ENCODE measurements at places on chromosomes 6 and 20.
A peak's percentile ranks its signal among the peaks of the same experiment; 100 is the strongest.

DNA sequence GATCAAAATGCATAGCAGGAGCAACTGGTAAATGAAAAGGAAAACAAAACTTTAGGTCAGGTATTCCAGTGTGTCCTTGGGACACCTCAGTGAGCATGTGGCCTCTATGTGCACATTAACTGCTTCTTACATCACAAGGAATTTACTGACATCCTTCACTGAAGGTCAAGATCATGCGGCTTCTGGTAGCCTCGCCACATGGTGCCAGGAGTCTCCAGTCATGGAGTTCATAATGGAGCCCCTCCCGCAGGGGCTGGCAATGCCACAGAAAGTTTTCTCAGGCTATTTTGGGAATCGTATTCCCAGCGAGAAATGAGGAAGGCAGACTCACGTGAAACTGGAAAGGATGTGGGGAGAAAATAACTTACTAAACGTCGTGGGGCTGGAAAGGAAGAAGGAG is 19.7 kb upstream of the SLC22A3 start:
- DNase-seq, result no peak

DNA sequence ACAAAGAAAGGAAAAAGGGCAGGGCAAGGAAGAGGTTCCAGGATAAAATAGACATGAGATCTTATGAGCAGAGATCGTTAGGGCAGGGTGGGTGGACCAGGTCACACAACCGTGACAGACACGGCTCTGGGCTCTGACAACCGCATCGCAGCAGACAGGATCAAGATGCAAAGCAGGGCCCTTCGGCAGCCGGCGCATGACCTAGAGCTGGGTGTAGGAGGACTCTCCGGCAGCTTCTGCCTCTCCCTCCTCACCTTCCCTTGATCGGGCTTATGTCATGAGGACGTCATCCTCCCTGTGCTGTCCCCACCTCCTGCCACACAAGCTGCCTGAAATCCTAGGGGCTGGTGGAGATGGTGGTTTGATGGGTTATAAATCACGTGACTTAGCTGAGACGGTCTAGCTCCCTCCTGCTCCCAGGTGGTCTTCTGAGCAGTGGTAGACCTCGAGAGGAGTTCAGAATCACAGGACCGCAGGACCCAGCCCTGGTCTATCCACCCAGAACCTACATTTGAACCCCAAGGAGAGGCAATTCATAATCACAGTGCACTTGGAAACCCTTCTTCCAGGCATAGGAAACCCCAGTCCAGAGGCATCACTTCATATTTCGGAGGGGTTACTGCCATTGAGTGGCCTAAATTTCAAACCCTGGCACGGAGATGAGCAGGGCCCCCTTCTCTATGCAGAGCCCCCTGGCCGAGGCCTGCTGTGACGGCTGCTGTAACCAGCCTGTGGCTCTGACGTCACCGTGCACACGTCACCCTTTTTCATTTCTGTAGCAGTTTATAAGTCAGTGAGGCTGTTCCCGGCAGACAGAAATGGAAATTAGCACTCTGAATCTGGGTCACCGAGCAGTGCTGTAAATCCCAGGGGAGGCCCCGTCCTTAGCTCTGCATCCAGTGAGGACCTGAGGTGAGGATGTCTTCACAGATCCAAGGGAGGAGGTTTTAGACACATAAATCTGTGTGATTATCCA is 8.7 kb upstream of the CCR6 start:
- DNase-seq, result no peak

GRCh38 chr6:52310932-52311331 is 26.4 kb upstream of the MCM3 start:
- no peak for DNase-seq

GRCh38 chr6:112139052-112139451 is 51.7 kb downstream of the FAM229B start:
- DNase-seq, result no peak

DNA sequence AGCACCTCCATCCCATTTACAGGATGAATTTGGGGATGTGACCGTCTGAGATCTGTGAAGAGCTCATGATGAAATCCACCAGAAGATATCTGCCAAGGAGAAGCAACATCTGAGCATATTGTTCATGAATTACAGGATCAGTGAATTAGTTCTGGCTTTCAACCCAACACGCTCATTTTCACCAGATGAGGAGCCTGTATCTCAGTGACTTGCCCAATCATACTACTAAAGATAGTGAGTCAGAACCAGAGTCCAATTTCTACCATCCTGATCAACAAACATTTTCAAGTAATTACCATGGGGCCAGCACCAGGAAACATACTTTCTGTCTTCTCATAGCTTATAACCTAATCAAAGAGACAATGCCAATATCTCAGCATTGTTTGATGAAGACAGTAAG is 116.6 kb downstream of the ZDHHC14 start:
- DNase-seq, result peak; percentile 17

DNA sequence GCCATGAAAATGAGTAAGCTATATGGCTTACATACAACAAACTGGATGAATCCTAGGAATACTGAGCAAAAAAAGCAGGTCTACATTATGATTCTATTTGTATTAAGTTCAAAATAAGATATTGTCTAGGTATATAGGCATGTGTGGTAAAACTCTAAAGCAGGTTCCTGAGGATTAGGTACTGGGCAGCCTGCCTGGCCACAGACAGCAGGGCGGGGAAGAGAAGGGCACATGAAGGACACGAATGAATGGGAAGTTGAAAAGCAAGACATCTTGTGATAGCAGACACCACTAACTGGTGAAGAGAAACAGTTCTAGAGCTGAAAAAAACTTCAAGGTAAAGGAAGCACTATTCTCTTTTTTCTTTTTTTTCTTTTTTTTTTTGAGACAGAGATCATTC is 72.6 kb upstream of the SLC4A11 start:
- DNase-seq, result no peak

- DNase-seq, result no peak
Measured at GRCh38 chr20:19867940-19868371, 109.9 kb downstream of the RIN2 start.

DNA sequence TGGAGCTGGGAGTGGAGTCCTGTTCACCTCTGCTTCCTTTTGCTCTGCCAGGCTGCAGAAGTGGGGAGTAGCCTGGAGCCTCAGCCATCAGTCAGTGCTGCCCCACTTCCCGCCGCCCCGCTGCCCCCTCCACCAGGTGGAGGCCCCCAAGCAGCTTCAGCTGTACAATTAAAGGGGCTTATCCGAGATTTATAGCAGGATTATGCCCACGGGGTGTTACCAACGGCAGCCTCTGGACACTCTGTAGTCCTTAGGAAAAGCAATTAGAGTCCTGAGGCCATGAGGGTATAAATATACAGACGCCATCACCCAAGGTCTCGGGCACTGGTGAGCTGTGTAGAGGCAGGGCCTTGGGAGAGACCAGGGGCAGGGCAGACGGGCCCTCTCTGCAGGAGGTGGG is 55.4 kb downstream of the GRM4 start:
- DNase-seq, result no peak

GRCh38 chr20:63351811-63352591 is 9.1 kb downstream of the CHRNA4 start:
- DNase-seq, result no peak

All from erythroblast (primary cell).